Neural progenitor cell (in vitro differentiated cells): ENCODE measurements at places on chromosomes 1 and 21. TPM values are rescaled to one million over a fixed set of nuclear protein-coding genes. Genes with fewer than 3 reads are reported as not detected.
A peak's percentile ranks its signal among the peaks of the same experiment; 100 is the strongest.

- peak; percentile 78 for DNase-seq
These were observed 19.3 kb downstream of the F3 start for GRCh38 chr1:94522304-94522703.

GRCh38 chr1:77287535-77287934 is 5.7 kb downstream of the AK5 start:
- no peak for DNase-seq

GRCh38 chr1:223747838-223748335 is 35.5 kb downstream of the CAPN2 start:
- no peak for DNase-seq

DNA sequence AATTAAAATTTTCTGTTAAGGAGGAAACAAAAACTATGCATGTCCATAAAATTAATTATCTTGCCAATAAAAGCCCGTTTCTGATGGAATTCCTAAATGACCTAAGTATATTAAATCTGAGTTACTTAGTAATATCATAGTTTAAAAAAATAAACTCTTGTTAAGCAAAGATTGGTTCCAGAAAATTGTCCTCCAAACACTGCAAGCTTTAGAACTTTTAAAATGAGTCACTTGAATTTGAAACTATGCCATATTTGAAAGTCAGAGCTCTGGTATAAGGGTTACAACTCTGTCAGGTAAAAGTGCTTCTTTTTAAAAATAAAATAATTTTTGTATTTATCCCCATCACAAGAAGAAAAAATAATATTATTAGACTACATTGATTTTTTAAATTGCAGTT is 409.5 kb downstream of the PLPP3 start:
- DNase-seq: no peak

Gene FAM177B
- total RNA-seq: not detected in 2 replicates

Gene TCEA3
- total RNA-seq: 0.53 and 0.54 TPM in 2 replicates

Gene OLIG2
- 0.15 TPM in 1 of 2 replicates, not detected in the other for total RNA-seq

Gene BCAN
- 0.46 TPM in 1 of 2 replicates, not detected in the other for total RNA-seq

Gene FAM43B
- 0.09 TPM in 1 of 2 replicates, not detected in the other for total RNA-seq

Gene OR2G6
- total RNA-seq: not detected in 2 replicates

Gene NR1I3
- total RNA-seq: not detected in 2 replicates

Gene HLX
- total RNA-seq: 0.12 TPM in 1 of 2 replicates, not detected in the other
